8988T (cell line): ENCODE measurements at places on chromosomes 1 and 21.

- DNase-seq = no peak
These were observed 7.1 kb downstream of the PTGFRN start for GRCh38 chr1:116916533-116917445.

DNA sequence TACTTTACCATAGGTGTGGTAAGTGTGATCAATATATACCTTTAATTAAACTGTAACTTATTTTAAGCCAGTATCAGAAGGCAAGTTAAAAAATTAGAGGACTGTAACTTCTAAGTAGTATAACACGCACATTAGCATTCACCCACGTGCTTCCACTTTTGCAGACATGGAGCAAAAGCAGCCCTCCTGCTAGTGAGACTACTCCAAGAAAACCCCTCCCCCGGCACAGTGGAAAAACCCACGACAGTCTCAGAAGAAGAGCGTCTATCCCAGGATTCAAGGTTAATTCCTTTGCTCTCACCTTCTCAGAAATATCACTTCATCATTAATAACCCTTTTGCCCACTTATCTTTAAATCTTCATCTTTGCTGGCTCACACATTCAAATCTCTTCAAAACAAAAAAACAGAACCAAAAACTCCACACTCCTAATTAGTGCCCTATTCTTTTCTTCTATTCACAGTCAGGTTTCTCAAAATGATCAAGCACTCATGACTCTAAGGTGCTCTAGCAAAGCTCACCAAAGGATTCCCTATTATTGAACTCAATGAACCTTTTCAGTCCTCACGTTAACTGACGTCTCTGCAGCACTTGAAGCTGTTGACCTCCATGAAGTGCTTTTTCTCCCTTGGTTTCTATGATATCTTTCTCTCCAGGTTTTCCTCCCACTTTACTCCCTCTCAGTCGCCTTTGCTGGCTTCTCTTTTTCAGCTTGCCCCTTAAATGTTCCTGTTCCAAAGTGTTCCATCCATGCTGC lies 213.5 kb downstream of the SMYD3 start:
- DNase-seq = no peak

GRCh38 chr1:157485793-157486192 lies 66.5 kb downstream of the FCRL5 start:
- DNase-seq = no peak

DNA sequence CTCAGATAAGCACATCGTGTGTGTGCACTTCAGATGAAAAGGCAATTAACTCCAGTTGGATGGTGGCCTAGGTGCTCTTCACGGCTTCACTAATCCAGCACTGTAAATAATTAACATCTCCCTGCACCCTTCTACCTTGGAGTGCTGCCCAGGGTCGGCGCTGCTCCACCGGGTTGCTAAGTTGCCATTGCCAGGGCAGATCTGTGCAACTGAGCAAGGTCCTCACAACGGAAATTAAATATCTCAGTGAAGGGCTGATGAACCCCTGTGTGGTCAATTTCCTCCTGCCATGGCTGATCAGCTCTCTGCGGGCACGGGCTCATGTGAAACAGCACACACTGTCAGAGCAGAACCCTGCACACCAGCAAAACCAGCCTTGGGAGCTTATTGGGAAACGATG lies 63.2 kb downstream of the SYDE2 start:
- no peak for DNase-seq

GRCh38 chr1:190665045-190665444 lies 187.4 kb upstream of the BRINP3 start:
- DNase-seq = no peak

- no peak for DNase-seq
These were observed 37.8 kb upstream of the EFHD2 start for GRCh38 chr1:15371610-15372545.

- DNase-seq = no peak
These were observed 13.7 kb upstream of the CCN1 start for GRCh38 chr1:85566890-85567289.
